ENCODE measurements at places on chromosomes 2 and 18.

GRCh38 chr2:20542269-20542668, 95.4 kb downstream of the RHOB start:
- DNase-seq: no peak

DNA sequence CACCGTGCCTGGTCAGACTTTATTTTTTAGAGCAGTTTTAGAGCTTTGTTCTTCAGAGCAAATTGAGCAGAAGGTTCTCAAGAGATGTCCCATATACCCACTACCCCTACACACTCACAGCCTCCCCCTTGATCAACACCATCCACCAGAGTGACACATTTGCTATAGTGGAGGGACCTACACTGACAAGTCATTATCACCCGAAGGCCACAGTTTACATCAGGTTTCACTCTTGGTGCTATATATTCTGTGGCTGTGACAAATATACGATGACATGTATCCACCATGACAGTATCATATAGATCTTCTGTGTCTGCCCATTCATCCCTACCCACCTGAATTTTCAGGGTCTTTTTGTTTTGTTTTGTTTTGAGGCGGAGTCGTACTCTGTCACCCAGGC, 15.4 kb upstream of the ATP6V1C2 start:
- DNase-seq: no peak

GRCh38 chr2:126449677-126450076, 206.3 kb upstream of the GYPC start:
- no peak for DNase-seq

GRCh38 chr2:73063909-73064875, 7.3 kb downstream of the SFXN5 start:
- DNase-seq: no peak

- no peak for DNase-seq
Observed at GRCh38 chr2:110677080-110677479, 783 bp downstream of the BUB1 start.

DNA sequence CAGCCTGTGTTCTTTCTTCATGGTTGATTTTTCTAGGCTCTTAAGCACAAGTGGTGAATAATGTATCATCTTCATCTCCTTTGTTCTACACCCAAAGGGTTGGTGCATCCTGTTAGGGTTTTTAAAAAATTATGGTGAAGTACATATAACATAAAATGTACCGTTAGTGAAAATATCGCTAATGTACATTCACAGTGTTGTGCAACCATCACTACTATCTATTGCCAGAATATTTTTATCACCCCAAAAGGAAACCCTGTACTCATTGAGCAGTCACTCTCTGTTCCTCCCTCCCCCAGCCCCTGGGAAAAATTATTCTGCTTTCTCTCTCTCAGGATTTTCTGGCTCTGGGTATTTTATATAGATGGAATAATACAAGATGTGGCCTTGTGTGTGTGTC, 98.5 kb downstream of the PRKCE start:
- no peak for DNase-seq

DNA sequence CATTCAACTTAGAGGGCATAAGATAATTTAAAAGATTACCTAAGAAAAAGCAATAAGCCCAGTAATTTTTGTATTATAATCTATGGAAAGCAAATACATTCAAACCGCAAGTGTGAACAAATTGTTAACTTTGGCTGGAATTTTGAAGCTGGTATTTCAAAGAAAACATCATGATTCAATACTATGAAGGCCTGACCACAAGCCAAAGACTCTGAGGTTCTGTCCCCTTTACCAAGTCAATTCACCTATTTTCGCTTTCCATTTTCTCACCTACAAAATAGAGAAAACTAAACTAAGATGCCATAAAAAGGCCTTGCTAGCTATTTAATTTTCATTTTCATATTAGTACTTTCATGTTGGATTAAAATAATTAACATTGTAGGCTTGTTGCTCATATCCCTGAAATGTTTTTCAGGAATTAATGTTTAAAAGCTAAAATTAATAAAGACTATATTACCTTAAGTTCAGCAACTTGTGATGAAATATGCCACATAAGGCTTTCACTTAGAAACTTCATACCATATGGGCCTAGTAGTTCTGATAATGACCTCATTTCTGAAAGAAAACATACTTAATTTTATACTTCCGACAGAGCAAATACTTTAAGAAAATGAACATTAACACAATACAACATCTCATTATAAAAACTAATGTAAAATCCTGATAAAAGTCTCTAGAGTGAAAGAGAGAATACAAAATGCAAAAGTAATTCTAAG, 85.7 kb upstream of the FRZB start:
- no peak for DNase-seq

GRCh38 chr2:150767991-150768746, 280.7 kb upstream of the RND3 start:
- DNase-seq: peak; percentile 55

DNA sequence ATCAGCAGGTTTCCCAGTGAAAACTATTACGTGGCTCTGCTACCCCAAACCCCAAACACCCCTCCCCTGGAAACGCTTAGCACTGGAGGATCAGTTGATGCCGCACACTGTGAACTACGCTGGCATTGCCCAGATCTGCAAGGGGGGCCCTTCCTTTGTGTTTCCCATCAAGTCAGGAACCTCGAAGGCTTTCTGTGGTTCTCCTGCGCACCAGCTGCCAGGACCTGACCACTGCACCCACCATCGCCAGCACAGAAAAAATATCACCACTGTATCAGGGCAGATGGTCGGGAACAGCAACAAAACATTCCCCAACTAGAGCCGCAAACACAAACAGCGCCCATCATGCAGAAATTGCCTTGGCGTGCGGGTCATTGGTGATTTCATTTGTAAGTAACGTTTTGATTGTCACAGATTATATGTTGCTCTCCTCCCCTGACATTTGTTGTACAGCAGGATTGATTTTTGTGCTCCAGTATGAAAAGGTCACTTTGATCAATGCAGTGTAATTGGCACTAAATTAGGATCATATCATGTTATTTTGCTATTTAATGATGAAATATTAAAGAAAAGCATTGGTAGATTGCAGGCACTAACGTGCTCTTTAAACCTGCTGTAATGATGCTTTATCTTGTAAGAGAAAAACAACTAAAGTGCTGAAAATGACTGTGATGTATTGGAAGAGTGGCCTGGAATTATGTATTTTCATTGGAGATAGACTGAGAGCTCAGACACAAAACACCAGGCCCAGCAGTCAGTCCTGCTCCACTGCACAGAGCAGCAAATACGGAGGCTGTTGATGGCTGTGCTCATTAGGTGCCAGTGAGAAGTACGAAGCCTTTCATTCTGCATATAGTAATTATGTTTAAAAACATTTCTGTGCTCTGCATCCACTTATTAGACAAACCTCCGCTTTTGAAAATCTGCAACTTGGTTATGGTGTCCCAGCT, 833.2 kb upstream of the SALL3 start:
- peak; percentile 21 for DNase-seq

- DNase-seq: no peak
Observed at GRCh38 chr2:60510713-60511112, 42.7 kb downstream of the BCL11A start.

- DNase-seq: no peak
Observed at GRCh38 chr2:16663121-16663905, 2.3 kb downstream of the CYRIA start.

- no peak for DNase-seq
Observed at GRCh38 chr2:156615836-156616322, 179.7 kb downstream of the GPD2 start.

- DNase-seq: no peak
Observed at GRCh38 chr2:239034561-239035341, 186.9 kb downstream of the TWIST2 start.

GRCh38 chr18:79850731-79851130, 53.0 kb downstream of the KCNG2 start:
- DNase-seq: no peak

- DNase-seq: no peak
Observed at GRCh38 chr2:197453914-197454398, 604 bp downstream of the COQ10B start.

GRCh38 chr2:144252694-144253093, 267.2 kb downstream of the ZEB2 start:
- no peak for DNase-seq

- DNase-seq: no peak
Observed at GRCh38 chr2:195572895-195573683, 83.9 kb upstream of the SLC39A10 start.

Measured in eye (tissue), 1 donor.